Activated CD4-positive, alpha-beta T cell treated with anti-CD3 and anti-CD28 coated beads, Interleukin-10, Interleukin-2, amounts not matched to agents 100 ng/mL and 50 ng/mL, durations not matched to agents 16 hours and 8 hours (primary cell): ENCODE measurements at places on chromosomes 2 and 18.

- peak; percentile 31 for DNase-seq
Observed at GRCh38 chr2:181178823-181179412, 198.5 kb downstream of the UBE2E3 start.

- DNase-seq, result no peak
Observed at GRCh38 chr2:195164930-195165329, 492.1 kb upstream of the SLC39A10 start.

GRCh38 chr2:96947949-96948833 lies 38.2 kb downstream of the FAM178B start:
- DNase-seq, result no peak

- DNase-seq, result no peak
Observed at GRCh38 chr2:96815326-96816126, 542 bp upstream of the CNNM3 start.

GRCh38 chr2:222656526-222657446 lies 894 bp upstream of the FARSB start:
- DNase-seq, result no peak

- peak; percentile 24 for DNase-seq
Observed at GRCh38 chr2:172179045-172179701, 76.5 kb upstream of the DLX2 start.

- no peak for DNase-seq
Observed at GRCh38 chr2:20471148-20471547, 24.3 kb downstream of the RHOB start.

- DNase-seq, result no peak
Observed at GRCh38 chr2:124264551-124265091, 239.5 kb downstream of the CNTNAP5 start.

DNA sequence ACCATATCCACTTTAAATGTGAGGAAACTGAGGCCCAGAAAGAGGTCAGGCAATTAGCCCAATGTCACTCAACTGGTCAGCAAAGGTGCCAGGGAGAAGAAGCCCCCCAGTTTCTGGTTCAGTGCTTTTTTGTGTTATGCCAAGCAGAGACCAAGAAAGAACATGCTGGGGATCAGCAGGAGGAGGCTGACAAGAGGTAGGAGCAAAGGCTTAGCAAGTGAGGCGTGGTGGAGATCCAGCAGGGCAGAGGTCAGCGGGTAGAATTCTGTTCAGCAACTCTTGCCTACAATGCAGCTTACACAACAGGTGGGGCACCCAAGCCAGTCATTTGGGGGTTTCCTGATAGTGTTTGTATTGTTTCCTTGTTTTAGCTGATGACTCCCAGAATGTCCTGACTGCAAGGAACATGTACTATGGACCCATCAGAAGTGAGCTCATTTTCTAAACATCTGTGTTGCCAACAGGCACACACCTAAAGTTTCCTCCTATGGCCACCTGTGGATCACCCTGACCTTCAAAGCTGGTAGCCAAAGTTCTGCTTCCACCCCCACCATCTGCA lies 28.2 kb downstream of the LPIN2 start:
- no peak for DNase-seq

GRCh38 chr2:2769481-2770431 lies 438.7 kb upstream of the MYT1L start:
- no peak for DNase-seq

DNA sequence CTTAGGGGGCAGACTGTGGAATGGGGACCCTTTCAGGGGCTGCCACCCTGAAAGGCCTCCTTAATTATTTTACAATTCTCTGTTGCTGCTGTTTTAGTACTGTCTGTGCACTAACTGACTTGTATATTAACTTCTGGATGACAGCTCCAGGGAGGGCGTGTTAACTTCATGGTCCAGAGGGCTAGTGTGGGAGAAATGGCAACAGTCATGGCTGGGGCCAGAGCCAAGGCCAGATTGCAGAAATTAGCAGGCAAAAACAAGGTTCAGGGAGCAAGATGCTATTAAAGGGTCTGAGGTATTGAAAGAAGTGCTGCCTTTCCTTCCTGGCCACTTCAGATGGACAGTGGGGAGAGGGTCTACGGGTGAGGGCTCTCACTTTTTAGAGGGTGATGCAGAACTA lies 9.1 kb downstream of the WIPF1 start:
- no peak for DNase-seq

DNA sequence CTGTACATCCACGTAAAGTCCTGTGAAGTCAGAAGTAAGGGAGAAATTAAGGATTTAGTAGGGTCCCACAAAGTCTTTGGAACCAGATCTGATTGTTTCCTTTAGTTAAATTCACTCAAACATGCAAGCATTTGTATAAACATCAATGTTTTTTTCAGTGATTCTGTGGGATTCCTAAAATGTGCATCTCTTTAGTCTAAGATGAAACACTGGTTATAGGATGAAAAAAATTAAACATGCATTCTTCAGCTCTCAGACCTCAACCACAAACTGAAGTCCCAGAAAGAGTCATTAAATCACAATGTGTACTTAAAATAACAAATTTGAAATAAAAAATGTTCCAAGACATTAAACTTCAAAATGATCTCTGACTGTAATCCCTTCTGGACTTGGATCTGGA lies 76.5 kb upstream of the APCDD1 start:
- no peak for DNase-seq

GRCh38 chr2:196380098-196380497 lies 208.7 kb upstream of the STK17B start:
- no peak for DNase-seq

- DNase-seq, result no peak
Observed at GRCh38 chr18:24094561-24094960, 44.3 kb upstream of the CABYR start.

DNA sequence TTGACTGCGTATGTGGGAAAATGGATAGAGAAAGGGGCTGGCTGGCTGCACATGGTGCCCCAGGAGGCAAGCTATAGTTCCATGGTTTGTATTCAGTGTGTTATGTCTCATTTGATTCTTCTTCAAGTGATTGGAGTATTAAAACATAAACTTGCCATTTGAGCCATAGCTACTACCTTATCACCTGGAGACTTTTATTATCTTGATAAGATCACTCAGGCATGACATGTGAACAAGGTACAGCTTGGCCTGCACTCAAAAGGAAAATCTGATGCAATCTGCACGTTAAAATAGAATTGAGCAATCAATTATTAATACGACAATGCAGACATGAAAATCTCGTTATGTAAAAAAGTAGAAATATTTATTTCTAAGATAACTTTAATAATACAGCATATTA lies 116.9 kb downstream of the RND3 start:
- no peak for DNase-seq

GRCh38 chr18:48408727-48409590 lies at the start of gene ZBTB7C:
ZBTB7C (minus strand) TSS chr18:48409383.
- peak; percentile 13 for DNase-seq

DNA sequence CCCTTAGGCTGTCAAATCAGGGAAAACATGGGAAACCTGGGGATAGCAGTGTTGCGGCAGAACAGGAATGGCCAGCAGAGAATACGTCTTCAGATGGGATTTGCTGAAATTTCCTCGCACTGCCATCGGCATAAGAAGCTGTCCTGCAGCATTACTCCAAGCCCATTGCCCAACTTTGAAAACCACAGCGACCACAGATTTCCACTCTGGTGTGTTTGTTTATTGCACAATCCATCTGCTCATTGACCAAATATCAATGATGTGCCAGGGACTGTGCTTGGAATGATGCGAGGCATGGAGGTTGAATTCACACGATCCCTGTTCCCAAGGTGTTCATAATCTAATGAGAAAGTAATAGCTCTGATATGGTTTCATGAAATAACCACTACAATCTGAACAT lies 383.3 kb upstream of the MYT1L start:
- DNase-seq, result no peak

DNA sequence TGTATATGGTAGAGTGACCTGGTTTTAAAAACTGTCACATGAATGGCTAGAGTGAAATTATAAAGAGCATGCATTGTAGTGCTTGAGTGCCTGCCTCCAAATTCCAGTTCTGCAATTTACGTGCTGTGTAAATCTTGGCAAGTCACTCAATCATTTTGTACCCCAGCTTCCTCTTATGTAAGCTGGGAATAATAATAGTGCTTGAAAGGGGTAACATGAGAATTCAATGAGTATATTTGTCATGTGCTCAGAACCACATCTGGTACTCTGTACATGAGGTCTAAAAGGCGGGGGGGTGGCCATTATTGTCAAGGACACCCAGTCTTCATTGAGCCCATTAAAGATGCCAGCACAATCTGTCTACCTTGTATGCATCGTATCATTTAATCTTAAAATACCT lies 214.8 kb downstream of the MC4R start:
- DNase-seq, result no peak

DNA sequence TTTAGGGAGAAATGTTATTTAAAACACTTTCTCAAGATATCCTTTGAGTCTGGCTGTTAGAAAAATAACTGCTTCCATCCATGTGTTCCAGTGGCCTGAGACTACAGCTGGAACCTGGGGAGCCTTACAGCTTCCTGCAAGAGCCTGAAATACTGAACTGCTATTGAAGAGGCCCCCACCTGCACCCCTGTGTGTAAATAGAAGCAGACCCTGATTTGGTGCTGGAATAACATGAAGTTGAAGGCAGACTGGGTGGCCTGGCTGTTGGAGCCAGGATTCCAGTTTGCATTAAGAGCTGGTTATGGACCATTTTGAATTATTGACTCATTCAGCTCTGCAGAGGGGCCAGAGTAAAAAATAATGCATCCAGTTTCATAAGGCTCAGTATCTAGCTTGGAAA lies 61.9 kb downstream of the DIS3L2 start:
- no peak for DNase-seq

DNA sequence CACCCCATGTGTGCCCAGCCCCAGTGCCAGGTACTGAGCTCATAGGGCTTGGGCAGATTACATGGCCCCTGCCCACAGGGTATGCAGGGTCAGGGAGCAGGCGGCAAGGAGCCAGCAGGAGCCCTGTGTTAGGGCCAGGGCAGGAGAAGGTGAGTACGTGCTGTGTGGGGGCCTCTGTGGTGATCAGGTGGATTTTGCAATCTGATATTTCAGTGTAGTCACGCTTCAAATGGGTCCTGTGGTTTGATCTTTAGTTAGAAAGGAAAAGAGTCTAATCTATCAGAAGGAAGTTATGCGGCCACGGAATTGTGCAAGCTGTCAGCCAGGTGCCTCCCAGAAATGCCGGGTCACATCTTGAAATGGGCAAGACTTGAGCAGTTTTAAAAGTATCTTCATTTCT lies 13.9 kb downstream of the UBE2F start:
- DNase-seq, result no peak

DNA sequence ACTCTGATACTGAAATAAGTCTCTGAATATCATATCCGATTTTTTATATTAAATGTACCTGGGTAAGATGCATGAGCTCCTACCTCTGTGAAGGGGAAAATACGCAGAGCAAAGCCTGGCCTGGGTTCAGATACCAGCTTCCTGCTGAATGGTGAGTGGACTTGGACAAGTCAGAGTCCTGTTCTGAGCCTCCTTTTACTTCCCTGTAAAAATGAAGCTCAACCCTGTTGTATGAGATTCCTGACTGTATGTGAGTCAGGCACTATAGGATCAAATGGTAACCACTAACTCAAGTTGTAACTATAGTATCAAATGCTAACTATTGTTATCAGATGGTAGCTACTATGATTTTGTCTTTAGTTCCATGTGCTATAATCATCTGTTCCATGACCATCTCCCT lies 561.7 kb downstream of the CNTNAP5 start:
- no peak for DNase-seq

DNA sequence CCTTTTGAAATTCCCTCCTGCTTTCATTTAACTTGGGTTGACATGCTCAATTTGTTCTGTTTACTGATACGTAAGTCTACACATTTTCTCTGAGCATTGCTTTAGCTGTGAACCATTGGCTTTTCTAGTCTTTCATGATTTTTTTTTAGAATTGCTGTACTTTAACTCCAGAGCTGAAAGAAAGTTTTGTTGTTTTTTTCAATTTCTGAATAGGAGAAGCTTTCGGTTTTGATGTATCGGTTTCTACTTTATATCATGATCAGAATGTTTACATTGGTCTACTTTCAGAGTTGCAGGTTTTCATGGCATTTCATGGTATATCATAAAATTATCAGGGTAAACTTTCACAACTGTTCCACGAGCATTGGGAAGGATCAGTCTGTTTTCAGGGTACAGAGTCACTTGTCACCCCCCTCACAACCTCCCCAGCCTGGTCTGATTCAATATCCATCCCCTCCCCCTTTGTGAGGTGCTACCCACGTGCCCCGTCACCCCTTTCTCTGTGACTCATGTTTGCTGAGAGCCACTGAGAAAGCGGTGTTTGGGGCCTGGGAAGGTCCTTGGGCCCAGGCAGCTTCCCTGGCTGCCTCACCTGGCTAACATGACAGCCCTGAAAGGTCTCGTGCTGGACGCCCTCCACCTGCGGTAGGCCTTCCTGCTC lies 7.0 kb downstream of the ASTL start:
- DNase-seq, result peak; percentile 63

GRCh38 chr2:233068762-233069418 lies 8.7 kb downstream of the INPP5D start:
- no peak for DNase-seq
